ENCODE measurements at places on chromosomes 7 and 10. TPM values are rescaled to one million over a fixed set of nuclear protein-coding genes. Genes with fewer than 3 reads are reported as not detected.
A peak's percentile ranks its signal among the peaks of the same experiment; 100 is the strongest.

Gene OR2A42
- total RNA-seq = 0.08 TPM

DNA sequence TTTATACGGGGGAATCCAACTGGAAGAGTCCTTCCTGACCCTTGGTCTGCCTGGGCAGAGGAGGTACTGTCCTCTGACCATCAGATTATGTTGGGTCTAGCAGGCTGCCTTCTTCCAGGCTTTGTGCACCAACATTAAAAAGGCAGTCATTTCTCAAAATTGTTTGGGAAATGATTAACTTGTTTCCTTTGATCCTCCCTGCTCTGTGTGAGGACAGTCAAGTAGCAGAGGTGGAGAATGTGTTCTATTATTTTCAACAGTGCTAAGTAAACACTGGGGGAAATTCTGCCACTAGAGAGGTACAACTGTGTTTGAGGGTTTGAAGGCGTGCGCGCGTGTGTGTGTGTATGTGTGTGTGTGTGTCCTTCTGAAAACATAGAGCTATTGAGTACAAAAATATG, 20.6 kb downstream of the ACSL5 start:
- no peak for DNase-seq

Gene NKX2-3
- not detected for total RNA-seq

Gene CDHR1
- total RNA-seq = 1.5 TPM

- no peak for DNase-seq
Observed at GRCh38 chr7:37100735-37101331, 347.8 kb downstream of the ELMO1 start.

- DNase-seq = peak; percentile 42
Observed at GRCh38 chr10:102627736-102628293, 16.5 kb upstream of the TRIM8 start.

DNA sequence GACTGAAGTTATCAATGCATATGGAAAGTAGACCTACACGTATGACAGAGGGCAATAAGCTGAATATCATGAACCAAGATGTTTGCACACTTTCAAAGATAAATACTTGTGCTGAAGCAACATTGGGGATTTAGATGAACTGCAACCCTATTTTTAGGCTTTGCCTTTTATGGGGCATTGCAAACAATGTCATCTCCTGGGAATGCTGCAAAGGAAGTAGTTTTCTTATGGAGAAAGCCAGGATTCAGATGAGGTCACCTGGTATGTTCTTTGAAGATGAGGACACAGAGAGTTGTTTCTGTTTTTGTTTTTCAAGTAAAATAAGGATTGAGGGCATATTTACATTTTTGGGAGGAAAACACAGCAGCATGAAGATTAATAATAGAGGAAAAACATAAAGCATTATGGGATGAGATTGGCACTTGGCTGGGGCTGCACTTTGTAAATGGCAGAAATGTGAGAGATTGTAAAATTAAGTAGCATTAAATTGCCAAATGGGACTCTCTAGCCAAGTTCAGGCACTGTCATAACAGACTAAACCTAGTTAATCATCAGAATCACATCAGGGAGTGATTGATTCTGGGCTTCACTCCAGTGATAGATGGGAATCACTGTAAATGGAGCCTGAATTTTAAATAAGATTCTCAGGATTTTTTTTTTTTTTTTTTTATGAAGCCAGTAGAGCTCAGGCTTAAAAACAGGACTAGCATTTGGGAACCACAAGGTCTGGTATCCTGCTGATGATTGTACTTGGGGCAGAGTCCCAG, 63.1 kb downstream of the MALRD1 start:
- DNase-seq = no peak

DNA sequence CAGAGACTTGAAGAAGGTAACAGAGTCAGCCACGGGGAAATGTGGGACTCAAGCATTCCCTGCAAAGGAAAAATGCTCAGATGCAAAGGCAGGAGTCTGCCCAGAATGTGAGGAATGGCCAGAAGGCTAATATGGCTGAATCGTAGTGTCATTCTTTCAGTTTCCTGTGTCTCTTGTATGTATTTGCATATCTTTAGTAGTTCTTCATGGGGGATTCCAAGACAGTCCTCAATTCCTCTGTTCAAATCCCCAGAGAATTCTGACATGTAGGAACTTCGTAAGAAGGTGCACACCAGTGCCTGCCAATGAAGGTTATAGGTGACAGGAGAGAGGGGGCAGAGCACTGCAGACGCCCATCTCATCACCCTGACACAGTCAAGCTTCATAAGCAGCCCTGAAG, 154.4 kb downstream of the CACNB2 start:
- no peak for DNase-seq

GRCh38 chr10:102643336-102644065, 778 bp upstream of the TRIM8 start:
- DNase-seq = no peak

Gene SPDYE8
- not detected for total RNA-seq

- no peak for DNase-seq
Observed at GRCh38 chr7:13911909-13912308, 77.6 kb downstream of the ETV1 start.

DNA sequence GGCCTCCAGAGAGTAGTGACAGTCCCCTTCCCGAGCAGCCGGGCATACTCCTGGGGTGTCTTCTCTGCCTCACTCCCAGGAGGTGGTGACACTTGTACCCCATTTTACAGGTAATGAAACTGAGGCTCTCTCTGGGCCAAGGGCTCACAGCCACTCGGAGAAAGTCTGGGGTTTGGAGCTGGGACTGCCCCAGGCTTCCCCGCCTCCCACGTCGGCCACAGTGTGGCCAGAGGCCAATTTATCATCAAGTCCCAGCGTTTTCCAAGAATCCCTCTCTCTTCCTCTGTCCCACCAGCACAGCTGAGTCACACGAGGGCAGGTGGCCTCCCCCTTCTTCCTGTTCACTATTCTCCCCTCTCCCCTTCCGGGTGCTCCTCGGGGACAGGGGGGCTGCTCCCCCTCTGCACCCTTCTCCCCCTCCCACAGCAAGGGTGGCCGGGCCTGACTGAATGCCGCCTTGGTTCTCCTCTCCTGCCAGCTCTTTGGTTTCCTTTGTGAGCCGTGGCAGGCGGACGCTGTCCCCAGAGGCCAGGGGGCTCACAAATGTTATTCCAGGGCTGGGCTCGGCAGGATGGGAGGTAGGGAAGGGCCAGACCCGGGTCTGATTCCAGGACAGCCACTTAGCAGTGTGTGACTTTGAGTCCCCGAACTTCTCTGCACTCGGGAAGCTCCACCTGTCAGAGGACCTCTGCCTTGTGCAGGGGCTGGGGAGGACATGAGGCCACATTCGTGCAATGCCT, 17.7 kb downstream of the CLIP2 start:
- DNase-seq = peak; percentile 53

Gene OR2A12
- not detected for total RNA-seq

GRCh38 chr7:13577566-13578145, 411.8 kb downstream of the ETV1 start:
- no peak for DNase-seq

DNA sequence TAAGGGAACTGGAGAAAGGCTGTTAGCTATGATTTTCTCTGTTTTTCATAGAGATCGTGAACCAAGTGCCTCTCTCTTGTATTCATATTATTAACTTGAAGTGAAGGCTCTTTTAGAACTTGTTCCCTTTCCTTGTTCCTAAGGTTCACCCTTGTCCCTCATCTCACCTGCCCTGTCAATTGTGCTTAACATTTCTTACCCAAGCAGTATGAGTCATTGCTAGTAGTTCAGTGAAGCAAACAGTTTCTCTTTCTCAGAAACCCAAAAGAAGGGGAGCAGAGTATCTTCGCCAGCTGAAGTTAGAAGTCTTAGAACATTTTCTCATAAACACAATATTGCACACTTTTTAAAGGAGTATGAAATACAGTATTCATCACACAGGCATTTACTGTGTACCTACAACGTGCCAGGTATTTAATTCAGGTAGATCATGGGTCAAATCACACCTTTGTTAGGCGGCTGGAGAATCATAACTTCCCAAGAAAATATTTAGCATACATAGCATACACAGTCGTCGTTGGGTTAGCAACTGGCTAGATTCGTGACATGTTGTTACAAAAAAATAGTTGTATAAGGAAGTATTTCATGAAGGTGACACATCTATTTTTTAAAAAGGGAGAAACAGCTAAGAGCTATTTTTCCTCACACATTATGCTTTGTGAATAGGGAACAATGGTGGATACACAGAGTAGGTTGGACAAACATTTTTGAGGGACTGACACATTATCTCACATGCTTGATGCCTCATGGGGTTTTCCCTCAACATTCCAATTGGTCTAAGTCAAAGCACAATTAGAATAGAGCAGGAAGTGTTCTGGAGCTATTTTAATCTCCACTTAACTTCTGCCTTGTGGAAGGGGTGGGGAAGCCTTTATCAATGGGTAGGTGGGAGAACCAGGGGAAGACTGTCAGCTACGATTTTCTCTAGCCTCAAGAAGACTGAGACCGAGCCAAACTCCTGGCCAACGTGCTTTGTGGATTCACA, 13.2 kb downstream of the HDAC9 start:
- DNase-seq = no peak

GRCh38 chr10:59465088-59465487, 102.7 kb upstream of the FAM13C start:
- no peak for DNase-seq

Gene SLC26A5
- 6.2 TPM for total RNA-seq

GRCh38 chr10:131456411-131456810, 144.9 kb upstream of the TCERG1L start:
- no peak for DNase-seq

GRCh38 chr7:111853201-111853990, 291.1 kb upstream of the IMMP2L start:
- DNase-seq = no peak

Gene GRID2IP
- total RNA-seq = 2.6 TPM

DNA sequence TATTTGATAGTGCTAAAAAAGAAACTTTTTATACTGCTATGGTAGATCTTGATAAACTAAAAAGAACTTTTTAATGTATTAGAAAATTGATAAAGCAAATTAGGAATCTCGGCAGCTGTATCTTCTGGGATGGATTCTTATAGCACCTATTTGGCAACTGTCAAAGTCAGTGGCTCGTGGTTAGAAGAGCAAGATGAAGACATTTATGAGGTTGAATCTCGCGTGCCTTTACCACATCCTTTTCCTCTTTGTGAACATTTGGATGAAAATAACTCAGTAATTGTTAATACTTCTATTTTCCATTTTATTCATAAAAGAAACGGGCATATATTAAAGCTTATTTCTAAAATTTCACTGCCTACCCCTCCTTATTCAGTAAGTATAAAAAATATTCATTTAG, 76.2 kb downstream of the CYP51A1 start:
- no peak for DNase-seq

- DNase-seq = no peak
Observed at GRCh38 chr10:129108378-129108777, 358.7 kb upstream of the MGMT start.

- no peak for DNase-seq
Observed at GRCh38 chr10:11443468-11444154, 167.8 kb downstream of the USP6NL start.

GRCh38 chr7:46626261-46626660, 705.2 kb upstream of the IGFBP3 start:
- DNase-seq = no peak

DNA sequence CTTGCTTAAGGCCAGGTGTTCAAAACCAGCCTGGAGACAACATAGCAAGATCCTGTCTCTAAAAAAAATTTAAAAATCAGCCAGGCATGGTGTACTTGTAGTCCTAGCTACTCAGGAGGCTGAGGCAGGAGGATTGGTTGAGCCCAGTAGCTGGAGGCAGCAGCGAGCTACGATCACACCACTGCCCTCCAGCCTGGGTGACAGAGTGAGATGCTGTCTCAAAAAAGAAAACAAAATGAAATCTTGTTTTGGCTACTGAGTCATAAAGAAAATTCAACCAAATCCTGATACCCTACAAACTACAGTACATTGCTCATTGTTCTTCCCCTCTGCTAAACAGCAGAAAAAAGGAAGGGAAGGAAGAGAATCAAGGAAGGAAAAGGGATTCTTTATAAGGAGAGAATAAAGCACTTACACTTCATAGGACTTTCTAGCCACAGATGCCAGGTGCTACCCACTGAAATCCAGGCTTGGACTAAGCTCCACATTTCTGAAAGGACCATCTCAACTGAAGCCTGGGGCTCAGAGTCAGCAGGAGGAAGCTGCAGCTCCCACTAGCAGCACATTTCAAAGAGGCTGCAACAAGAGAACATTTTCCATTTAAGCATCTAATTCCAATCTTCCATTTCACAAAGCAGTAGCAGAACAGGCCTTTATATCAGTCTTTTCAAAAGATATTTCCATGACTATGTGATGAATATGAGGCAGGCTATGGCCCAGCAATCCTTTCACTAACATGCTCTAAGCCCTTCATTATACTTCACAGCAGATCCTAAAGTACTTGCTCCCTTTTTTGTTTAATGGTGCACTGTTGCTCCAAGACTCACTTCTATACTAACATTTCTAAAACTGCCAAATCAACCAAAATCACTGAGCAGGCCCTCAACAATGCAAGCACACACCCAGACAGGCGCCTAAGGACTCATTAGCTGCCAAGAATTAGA, 13.5 kb downstream of the TNPO3 start:
- no peak for DNase-seq

Gene OR2A7
- 10.8 TPM for total RNA-seq

- no peak for DNase-seq
Observed at GRCh38 chr7:99551334-99551733, 580 bp downstream of the FAM200A start.

- DNase-seq = no peak
Observed at GRCh38 chr7:152868122-152869040, 108.8 kb downstream of the ACTR3B start.

DNA sequence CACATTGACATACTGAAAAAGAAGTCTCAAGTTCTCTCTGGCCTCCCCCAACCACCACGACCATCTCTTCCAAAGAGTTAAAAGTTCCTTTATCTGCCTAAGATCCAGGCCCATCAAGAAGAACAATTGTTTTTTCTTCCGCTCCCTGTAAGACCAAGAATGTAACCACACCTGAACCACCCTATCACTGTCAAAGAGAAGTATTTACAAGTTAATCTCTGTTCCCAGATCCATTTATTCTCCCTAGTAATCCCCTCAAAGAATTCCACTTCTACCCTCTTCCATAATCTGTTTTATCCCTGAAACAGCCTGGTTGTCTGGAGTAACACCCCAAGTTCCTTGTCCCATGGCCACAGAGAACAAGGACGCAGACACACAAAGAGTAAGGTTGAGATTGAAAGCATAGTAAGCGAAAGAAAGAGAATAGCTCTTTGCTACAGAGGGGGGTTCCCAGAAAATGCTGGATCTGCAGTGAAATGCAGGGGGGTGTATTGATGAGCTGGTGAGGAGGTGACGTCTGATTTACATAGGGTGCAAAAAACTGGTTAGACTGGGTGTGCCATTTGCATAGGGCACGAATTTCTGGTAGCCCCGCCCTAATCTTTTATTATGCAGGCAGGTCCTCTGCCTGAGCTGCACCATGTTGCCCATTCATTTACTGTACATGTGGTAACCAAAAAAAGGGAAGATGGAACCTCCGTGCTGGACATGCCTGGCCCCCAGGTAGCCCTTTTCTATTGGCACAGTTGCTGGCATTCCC, 122.0 kb downstream of the SKIDA1 start:
- DNase-seq = no peak

DNA sequence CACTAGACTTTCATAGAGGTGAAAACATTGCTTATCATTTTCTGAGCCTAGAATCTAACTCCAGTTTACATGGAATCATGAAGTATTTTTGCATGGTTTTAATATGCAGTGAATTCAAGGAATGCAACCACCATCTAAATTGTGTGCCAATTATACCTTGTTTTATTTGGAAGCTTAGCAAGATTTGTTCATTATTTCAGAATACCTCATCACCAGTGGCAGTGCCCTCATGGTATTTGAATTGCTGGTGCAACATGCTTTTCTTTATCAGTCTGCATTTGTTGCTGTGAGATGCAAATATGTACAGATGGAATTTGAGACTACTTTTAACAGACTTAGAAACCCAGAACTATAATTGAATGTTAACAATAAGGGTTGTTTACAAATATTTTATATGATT, 18.7 kb upstream of the ZNF800 start:
- no peak for DNase-seq

Data from ureter (tissue), 1 donor.